Placental pericyte (primary cell): ENCODE measurements at places on chromosomes 3 and 15. TPM values are rescaled to one million over a fixed set of nuclear protein-coding genes. Genes with fewer than 3 reads are reported as not detected.

The CLDN11 gene
- 195 and 1,687 TPM in 2 replicates for total RNA-seq

The MCTP2 gene
- total RNA-seq, result 35.4 and 53.6 TPM in 2 replicates

The STXBP5L gene
- 0.14 TPM in 1 of 2 replicates, not detected in the other for total RNA-seq

The CLDN18 gene
- total RNA-seq, result not detected in 2 replicates

The GPR156 gene
- total RNA-seq, result 0.44 and 1.4 TPM in 2 replicates

The IQCH gene
- total RNA-seq, result 1.5 and 1.9 TPM in 2 replicates

The FSIP1 gene
- total RNA-seq, result 0.88 and 1.4 TPM in 2 replicates

The SERPINI2 gene
- total RNA-seq, result not detected in 2 replicates

The KBTBD12 gene
- total RNA-seq, result not detected in 2 replicates

The CTSH gene
- 2.4 and 4.0 TPM in 2 replicates for total RNA-seq

The SAMD7 gene
- total RNA-seq, result not detected in 2 replicates

The GNAT1 gene
- total RNA-seq, result not detected in 2 replicates

The ALG1L2 gene
- total RNA-seq, result not detected in 2 replicates

The MYO9A gene
- 35.5 and 41.9 TPM in 2 replicates for total RNA-seq

The TP63 gene
- under 0.01 TPM in 1 of 2 replicates, not detected in the other for total RNA-seq

The NPAP1 gene
- not detected in 2 replicates for total RNA-seq

The SH2D7 gene
- total RNA-seq, result not detected in 2 replicates

The CYP1A1 gene
- 0.72 and 1.5 TPM in 2 replicates for total RNA-seq

The HDC gene
- total RNA-seq, result not detected in 2 replicates

The PARP15 gene
- total RNA-seq, result 0.14 and 0.22 TPM in 2 replicates
